ENCODE measurements at places on chromosomes 2 and 18.
A peak's percentile ranks its signal among the peaks of the same experiment; 100 is the strongest.

- no peak for DNase-seq
Measured at GRCh38 chr18:76209597-76209996, 285.4 kb downstream of the ZNF516 start.

GRCh38 chr2:23384551-23385343 is at the start of gene KLHL29:
TSS of gene KLHL29 (plus strand) at chr2:23385179. CDS start at chr2:23562197, 177,018 bp downstream.
- DNase-seq = peak; percentile 74

DNA sequence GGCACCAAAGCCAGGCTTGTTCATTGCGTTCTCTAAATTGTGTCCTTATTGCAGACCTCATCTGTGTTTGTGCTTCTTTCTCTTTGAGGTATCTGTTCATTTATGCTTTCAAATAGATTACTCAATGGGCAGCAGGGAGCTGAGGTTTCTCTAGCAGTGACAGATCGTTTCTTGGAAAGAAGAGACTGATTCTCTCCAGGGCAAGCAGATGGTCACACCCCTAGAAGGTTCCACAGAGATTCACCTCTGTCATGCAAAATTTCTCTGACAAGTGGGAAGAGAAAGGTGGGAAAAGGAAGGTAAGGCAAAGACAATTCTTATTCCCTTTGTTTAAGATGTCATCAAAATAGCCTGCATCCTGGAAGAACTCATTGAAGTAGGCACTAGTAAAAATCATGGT is 14.0 kb downstream of the DLGAP1 start:
- DNase-seq = no peak

DNA sequence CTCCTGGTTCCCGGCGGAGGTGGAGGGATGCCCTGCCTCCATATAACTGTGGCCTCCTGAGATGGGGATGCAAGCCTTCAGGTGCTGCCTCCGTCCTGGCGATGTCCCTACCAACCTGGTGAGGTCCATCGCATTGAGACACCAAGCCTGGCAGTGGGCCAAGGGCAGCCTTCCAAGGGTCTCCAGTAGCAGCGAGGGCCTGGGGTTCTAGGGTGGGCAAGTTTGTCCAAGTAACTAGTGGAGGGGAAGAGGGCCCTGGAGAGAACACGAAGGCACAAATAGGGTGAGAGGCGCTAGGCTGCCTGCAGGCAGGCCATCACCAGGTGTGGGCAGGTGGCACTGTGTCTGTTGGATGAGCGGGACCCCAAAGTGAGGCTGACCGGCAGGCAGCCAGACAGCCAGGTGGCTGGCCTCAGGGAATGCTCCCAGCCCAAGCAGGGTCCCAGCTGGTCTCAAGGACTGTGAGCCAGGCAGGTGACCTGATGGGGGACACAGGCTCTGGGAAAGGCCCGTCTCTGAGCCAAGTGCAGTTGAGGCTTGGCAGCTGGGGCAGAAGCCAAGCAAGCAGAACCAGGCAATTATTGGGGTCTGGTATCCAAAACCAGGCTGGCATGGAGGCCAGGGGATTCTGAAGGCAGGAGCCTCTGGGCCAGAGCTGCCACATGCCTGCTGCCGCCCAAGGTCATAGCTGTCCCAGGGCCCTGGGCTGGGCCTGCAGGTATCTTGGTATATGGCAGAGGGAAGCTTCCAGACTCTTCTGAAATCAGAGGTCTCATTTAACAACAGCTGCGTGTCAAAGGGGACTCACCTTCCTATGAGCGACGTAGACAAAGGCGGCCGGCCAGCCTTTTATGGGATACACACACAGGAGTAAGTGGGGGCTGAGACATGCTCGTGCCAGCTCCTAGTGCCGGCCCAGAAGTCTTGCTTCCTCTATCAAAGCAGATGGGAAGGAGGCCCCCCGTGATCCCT is 23.4 kb downstream of the RAMP1 start:
- DNase-seq = peak; percentile 31

DNA sequence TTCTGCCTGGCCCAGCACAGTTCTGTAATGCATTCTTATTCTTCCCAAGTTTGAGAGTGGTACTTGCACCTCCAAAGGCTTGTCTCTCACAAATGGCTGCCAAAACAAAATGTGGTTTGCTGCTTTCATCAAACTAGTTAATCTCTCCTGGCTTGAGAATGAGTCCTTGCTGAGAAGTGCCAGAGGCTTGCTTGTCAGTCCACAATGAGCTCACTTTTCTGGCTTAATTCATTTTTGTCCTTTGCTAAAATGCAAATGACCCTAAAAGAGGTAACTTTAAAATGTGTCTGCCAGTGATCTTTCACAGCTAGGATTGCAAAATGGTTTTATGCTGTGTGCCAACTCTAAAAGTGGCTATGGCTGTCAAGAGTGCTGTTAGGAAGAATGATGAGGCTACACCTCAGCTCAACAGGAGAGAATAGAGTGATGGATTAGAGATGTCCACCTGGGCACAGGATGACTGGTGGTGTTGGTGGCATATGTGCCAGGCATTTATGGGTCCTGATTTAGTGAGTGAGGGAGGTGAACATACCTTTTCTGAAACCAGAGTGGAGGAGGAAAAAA is 291.2 kb upstream of the HNMT start:
- no peak for DNase-seq

DNA sequence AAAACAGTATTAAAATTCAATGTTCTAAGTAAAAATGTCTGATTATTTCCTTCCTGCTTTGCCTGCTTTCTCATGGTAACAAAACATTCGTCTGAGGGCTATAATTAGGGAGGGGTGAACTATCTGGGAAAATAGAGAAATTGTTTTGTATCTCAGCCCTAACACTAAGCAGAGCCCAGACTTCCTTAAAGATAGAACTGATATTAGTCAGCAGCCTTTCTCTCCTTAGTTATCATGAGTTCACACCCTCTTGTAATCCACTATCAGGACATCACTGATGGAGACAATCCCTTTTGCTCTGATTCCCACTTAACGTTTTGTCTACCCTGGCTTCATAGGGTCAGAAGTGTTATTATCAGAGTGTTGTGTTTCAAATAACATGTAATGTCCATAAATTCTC is 701.1 kb upstream of the ZEB2 start:
- DNase-seq = no peak

DNA sequence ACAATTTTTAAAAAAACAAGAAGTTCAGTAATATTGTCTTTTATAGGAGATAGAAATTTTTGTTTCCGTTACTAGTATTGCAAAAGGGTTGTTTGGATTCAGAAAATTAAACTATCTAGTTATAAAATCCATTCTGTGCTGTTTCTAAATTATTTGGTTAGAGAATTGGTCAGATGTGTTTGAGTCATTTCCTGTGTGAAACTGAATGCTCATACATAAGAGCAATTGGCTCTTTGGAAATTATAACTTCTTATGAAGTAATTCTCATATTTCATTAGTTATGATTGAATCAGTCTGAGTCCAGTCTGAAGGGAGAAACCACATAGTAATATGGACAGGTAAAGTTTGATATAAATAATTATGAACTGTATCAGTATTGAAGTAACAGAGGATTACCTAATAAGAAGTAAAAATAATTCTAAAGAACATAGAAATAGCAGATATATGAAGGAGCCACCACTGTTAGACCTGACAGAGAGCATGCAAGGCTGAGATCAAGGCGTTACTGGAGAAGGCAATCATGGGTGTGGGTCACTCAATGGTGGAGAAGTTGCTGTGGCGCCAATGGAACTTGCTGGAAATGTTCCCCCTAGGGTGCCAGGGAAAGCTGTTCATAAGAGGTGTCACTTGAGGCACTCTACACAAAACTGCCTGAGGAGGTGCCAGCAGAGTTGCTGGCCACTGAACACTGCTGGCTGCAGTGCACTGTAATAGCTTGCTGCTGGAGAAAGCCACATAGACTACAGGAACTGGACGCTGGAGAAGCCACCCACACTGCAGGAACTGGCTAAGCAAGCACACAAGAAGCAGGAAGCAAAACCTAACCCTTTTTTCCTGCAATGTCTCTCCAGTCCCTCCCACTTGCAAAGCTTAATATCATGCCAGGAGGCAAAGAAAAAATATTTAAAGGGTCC is 18.0 kb upstream of the FAP start:
- DNase-seq = peak; percentile 34

DNA sequence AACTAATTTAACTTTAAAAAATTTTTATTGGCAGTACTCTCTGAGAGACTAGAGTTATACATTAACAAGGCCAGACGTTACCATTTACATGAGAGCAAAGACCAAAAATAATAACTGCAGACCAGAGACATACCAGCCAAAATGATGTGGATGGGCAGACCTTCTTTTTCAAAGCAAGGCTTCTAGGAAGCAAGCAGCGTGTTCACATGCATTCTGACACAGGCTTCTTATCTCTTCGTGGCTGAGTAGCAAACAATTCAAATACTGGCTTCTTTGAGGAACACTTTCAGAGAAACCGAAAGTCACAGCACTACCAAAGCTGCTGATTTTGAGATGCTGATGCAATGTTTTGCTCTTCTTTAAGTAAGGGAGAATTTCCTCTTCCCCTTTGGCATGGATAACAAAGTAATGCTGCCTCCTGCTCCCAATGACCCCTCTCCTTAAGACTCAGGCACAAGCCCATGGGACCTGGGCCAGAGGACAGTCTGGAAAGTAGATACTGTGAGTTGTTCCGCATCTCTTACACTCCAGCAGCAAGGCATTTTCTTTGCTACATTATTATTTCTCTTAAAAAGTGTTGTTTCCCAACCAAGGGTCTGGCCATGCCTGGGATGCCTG is 181.9 kb downstream of the MREG start:
- DNase-seq = no peak

DNA sequence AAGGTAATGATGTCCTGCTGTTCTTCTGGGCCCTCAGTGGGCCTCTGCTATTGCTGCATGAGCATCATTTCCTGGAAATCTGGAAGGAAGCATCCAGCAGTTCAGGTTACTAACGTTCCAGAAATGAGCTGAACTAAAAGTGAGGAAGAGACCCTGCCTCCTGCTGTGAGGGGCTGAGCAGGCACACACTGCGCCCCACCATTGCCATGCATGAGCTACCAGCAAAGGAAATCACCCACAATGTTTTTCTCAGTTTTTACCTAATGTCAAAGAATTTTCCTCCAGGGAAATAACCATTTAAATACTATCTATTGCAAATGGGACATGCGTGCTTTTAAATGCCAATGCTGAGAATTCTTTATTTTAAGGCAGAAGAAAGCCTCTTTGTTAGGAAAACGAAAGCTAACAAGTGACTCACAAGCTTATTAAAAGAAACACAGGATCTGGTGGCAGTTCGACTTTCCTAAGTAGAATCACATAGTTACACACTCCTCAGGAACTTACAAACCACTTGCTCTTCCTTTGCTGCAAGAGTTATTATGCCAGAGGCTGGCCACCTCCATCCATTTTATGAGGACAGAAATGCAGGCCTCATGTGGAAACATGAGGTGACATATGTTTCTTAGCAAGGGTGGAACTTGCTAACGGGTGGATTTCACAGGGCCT is 152.6 kb upstream of the TTC39C start:
- no peak for DNase-seq

GRCh38 chr2:46153996-46154753 is 143.0 kb upstream of the EPAS1 start:
- DNase-seq = no peak

GRCh38 chr18:9147440-9148202 is 11.0 kb downstream of the ANKRD12 start:
- DNase-seq = peak; percentile 33

- no peak for DNase-seq
Measured at GRCh38 chr18:21912339-21913239, 172.0 kb downstream of the MIB1 start.

DNA sequence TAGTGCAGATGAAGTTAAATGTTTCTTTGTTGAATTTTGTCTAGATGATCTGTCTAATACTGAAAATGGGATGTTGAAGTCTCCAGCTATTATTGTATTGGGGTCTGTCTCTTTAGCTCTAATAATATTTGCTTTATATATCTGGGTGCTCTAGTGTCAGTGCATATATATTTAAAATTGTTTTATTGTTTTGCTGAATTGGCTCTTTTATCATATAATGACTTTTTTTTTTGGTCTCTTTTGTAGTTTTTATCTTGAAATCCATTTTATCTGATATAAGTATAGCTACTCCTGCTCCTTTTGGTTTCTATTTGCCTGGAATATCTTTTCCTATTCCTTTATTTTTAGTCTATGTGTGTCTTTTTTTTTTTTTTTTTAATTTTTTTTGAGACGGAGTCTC is 79.2 kb downstream of the COMMD1 start:
- no peak for DNase-seq

DNA sequence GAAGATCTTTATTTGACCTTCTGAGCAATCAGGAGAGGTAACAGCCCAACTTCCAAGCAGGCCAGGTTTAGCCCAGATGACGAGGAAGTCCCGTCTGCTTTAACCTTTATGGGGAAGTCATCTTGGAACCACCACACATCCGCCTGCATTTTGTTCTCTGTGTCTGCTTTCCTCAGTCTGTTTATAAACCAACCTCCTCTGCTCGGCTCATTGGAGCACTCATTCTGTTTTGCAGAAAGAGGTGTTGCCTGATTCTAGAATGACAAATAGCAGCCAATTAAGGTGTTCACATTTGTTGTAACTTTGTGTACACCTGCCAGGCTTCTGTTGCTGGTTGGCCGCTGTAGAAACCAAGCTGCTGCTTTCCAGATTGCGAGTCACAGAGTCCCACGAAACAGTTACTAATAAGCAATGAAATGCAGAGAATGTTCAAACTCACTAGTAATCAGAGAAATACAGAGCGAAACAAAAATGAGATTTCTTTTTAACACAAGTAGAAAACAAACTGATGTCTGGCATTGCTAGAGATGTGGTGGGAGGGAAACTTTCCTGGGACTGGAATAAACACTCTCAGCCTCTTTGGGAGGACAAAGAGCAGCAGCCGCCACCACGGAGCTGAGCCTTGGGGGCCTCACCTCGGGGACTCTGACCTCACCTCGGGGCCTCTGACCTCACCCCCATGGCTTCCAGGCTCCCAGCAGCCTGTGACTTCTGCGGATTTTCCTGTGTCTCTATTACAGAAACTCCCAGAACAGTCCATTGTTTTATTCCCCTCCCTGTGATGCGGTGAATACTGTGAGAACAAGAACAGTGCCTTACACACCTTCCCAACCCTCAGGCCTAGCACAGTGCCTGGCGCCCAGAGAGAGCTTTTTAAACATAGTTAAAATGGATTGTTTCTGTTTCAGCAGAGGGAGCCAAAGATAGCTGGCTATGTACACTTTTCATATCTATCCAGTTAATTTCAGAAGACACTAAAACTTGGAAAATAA is 64.0 kb downstream of the MBP start:
- peak; percentile 42 for DNase-seq

DNA sequence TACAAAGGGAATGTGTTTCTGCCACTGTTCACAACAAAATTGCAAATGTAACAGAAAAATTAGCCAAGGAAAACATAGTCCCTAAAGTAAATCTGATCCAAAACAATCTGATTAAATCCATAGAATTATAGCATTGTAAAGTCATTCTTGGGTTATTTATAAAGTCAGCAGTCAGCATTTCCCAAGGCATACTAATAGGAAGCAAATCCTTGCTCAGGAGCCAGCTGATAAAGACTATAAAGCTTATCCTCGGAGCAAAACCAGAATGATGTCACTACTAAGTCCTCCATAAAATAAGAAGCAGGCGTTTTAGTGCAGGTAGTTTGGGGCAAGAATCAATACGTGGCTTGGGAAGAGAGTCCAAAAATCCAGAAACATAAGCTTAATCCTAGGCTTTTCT is 67.3 kb upstream of the CSRNP3 start:
- DNase-seq = no peak

GRCh38 chr2:174266288-174266687 is 18.0 kb upstream of the OLA1 start:
- no peak for DNase-seq

- no peak for DNase-seq
Measured at GRCh38 chr18:11899063-11899462, 9.1 kb downstream of the MPPE1 start.
